ENCODE measurements at places on chromosomes 6 and 20. TPM values are rescaled to one million over a fixed set of nuclear protein-coding genes. Genes with fewer than 3 reads are reported as not detected.

ANKRD66 gene
- not detected for total RNA-seq

PI3 gene
- 1.5 TPM for total RNA-seq

SLC32A1 gene
- total RNA-seq, result not detected

CGA gene
- 6.3 TPM for total RNA-seq

SLC22A16 gene
- total RNA-seq, result not detected

ADAM33 gene
- 53.1 TPM for total RNA-seq

- peak; percentile 33 for DNase-seq
Measured at GRCh38 chr6:79672631-79673111, 41.5 kb downstream of the SH3BGRL2 start.

GRCh38 chr6:30557683-30557981, 537 bp downstream of the PRR3 start:
- DNase-seq, result no peak

DNA sequence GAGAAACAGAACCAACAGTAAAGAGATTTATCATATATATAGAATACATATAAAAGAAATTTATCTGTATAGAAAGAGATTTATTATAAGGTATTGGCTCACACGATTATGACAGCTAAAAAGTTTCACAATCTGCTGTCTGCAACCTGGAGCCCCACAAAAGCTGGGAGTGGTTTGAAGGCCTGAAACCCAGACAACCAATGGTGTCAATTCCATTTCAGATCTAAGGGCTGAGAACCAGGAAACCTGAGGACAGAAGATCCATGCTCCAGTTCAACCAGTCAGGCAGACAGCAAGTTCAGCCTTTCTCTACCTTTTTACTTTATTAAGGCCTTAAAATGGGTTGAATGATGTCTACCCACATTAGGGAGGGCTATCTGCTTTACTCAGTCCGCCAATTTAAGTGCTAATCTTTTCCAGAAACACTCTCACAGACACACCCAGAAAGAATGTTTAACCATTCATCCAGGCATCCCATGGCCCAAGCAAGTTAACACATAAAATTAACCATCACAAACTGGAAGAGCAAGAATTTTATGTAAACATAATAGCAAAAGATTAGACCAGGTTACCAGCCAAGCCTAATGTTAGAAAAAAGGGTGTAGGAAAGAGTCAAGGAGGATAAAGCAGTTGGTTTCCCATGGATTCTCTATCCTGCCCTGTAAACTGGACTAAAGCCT, 170.9 kb downstream of the FUT9 start:
- DNase-seq, result no peak

DNA sequence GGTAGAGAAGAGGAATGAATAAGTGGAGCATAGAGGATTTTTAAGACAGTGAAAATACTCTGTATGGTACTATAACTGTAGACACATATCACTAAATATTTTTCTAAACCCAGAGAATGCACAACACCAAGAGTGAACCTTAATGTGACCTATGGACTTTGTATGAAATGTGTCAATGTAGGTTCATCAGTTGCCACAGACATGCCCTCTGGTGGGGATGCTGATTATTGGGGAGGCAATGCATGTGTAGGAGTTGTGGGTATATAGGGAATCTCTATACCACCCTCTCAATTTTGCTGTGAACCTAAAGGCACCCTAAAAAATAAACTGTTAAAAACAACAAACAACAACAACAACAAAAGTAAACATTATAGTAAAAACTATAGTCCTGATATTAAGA, 293.7 kb downstream of the RNF144B start:
- no peak for DNase-seq

DNA sequence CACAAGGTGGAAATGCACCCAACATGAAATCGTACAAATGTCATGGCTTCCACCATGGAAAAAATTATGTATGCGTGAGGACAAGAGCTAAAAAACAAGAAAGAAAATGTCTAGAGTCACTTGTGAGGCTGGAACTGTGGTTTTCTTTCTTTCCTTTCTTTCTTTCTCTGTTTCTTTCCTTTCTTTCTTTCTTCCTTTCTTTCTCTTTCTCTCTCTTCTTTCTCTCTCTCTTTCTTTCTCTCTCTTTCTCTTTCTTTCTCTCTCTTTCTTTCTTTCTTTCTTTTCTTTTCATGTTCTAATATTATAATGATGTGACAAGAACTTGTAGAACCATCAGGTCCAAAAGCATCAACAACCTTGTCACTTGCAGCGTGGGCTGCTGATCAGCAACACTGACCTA, 28.4 kb downstream of the ZNF311 start:
- DNase-seq, result no peak

DNA sequence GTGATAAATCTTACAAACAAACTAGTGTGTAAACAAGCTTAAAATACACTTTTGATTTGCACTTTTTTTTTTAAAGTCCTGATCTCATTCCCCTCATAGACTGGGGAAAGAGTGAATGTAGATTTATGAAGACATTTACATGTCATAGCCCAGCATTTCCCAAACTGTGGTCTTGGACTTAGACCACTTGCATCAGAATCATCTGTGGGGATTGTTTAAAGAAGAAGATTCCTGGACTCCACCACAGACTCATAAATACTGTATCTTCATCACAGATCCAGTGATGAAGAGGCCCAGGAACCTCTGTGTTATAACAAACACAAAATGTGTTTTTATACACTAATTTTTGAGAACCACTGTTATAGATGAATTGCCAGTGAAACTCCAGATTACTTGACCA, 99.5 kb downstream of the KCNQ5 start:
- no peak for DNase-seq

DNA sequence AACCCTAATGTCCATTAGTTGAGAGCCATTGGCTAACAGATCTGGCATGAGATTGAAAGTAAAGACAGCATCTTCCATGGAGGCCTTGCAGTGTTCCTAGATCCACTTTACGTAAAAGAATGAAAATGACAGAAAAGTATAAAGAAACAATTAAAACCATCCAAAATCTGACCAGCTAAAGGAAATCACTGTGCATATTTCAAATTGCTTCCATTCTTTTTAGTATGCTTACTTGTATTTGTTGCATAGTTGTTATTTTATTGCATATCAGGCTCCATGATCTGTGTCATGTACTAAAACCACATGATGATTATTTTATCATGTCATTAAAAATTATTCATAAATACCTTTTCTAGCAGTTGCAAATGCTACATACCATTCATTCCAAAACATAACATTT, 67.9 kb downstream of the GCLC start:
- DNase-seq, result peak; percentile 29

DNA sequence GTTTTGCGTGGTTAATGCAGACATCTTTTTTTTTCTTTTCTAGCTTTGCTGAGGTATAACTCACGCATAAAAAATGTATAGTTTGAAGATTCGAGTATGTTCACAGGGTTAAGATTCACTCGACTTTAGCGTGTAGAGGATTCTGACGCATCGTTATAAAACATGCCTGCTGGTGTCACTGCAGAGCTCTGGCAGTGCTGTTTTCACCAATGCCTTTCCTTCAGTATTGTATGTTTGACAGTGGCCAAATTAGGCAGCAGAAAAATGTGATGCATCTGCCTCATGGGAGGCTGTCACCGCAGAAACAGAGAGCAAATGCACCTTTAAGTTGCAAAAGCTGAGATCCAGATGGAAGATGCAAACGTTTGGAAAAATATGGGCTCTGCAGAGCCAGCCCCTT, 18.0 kb upstream of the SIRPB2 start:
- peak; percentile 85 for DNase-seq

DNA sequence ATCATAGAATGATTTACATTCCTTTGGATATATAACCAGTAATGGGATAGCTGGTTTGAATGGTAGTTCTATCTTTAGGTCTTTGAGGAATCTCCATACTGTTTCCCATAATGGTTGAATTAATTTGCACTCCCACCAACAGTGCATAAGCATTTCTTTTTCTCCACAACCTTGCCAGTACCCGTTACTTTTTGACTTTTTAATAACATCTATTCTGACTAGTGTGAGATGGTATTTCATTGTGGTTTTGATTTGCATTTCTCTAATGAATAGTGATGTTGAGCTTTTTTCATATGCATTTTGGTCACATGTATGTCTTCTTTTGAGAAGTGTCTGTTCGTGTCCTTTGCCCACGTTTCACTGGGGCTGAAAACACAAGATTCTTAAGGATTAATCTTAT, 107.3 kb downstream of the TINAG start:
- no peak for DNase-seq

DNA sequence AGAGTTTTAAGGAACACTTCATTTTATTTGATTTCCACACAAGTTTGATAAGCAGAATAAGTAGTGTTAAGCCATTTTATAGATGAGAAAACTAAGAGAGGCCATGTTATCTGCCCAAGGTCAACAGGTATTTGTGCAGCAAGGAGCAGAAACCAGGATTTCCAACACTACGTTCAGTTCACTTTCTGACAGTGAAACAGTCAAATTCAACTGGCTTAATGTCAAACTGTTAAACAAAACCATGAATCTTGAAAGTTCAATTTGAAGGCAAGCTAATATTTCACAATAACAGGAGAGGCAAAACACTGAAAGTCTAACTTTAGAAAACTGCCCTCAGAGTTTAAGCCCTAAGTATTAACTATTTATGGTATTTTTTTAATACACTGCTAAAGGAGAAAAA, 32.6 kb downstream of the DTNBP1 start:
- DNase-seq, result no peak

GRCh38 chr6:53703047-53703446, 37.5 kb upstream of the KLHL31 start:
- no peak for DNase-seq

- DNase-seq, result no peak
Measured at GRCh38 chr6:33064723-33065122, 8.7 kb downstream of the HLA-DPA1 start.

- peak; percentile 66 for DNase-seq
Measured at GRCh38 chr6:33172688-33173534, 19.4 kb downstream of the COL11A2 start.

GRCh38 chr6:126002755-126003679, 16.7 kb downstream of the TRMT11 start:
- peak; percentile 10 for DNase-seq

GRCh38 chr20:35952480-35953386, 1.6 kb downstream of the SCAND1 start:
- DNase-seq, result peak; percentile 55
